ENCODE measurements at places on chromosomes 7 and 10.

- DNase-seq, result no peak
Measured at GRCh38 chr7:11726794-11727155, 105.2 kb downstream of the THSD7A start.

GRCh38 chr10:50373821-50374501 lies 122.6 kb upstream of the ASAH2 start:
- no peak for DNase-seq

DNA sequence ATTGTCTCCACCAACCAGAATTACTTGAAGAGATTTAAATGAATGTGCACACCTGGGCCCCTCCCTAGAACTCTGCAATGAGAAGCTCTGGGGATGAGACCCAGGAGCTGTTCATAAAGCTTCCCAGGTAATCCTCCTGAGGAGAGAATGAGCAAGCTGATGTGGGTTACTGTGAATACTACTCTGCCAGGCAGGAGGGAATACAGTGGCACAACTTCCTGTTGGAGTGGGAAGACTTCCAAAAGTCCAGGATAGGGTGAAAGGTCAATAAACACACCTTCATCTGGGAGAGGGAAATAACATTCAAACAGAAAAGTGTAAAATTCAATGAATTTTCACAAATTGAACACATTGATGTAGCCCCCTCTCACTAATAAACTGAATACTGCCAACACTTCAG lies 351.4 kb downstream of the ABCA13 start:
- DNase-seq, result no peak

GRCh38 chr10:986881-987619 lies 1.2 kb upstream of the GTPBP4 start:
- no peak for DNase-seq

DNA sequence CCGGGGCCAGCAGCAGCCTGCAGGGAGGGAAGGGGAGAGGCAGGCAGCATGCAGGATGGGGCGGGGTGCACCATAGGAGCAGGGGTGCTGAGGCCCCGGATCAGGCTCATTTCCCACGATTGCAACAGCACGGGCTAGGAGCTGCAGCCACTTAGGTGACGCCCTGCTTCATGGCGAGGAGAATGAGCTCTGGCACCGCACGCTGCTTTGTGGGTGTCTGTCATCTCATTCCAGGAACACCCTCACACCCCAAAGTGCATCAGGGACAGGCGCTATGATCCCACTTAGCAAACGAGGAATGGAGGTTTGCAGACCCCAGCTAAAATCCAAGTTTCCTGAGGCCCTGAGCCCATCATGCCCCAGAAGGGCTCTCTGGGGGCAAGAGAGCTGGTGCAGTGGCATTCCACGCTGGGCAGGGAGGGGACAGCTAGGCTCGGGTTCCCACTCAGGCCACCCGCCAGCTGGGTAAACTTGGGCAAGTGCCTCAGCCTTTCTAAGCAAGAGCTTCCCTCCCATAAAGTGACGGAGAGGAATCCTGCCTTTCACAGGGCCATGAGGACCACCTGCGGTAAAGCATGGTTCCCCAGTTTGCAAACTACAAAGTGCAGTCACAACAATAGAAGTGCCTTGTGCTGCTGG lies 9.3 kb downstream of the KCNH2 start:
- DNase-seq, result no peak

GRCh38 chr10:5456563-5456962 lies 42.8 kb downstream of the CALML5 start:
- no peak for DNase-seq

DNA sequence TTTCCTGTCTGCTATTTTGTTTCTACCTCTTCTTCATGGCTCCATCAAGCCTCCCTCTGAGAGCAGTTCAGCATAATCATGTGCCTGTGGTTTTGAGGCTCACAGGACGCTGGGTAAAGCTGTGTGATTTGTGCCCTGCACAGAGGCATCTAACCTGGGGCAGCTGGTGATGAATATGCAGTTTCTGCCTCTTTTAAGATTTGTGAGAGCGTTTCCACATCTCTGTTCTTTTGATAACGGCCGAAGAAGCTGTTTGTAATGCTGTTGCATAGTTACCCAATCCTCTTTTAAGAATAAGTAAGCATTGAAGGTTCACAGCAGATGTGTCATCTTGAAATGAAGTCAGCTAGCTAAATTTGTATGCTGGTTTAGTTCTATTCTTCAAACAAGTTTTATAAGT lies 45.2 kb downstream of the PNLIPRP3 start:
- no peak for DNase-seq

GRCh38 chr7:30070052-30070451 lies 41.8 kb downstream of the PLEKHA8 start:
- DNase-seq, result no peak

DNA sequence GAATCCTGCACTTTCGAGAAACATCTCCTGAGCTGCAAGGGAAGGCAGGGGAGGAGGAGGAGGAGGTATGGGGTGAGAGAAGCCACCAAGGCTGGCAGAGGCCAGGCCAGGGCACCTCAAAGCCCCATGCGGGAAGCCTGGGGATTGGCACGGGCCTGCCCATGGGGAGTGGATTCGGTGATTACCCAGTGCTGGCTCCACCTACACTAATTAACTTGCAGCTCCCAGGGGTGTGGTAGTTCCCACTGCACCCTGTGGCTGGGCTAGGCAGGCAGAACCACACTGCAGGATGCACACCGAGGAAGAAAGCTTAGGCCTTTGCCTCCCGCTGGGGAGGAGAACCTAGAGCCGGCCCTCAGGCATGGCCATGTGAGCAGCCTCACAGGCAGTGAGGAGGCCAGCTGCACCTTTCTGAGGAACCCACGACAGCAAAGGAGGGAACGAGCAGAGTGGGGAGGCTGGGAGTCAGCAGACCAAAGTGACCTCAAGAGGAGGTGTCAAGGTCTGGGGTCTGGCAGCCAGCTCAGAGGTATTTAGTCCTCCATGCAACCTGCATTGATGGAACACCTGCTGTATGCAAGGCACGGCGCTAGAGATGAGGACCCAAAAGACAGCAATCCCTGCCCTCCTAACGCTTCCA lies 27.2 kb downstream of the GRID1 start:
- DNase-seq, result no peak

- no peak for DNase-seq
Measured at GRCh38 chr10:74949843-74950765, 123.7 kb downstream of the KAT6B start.

DNA sequence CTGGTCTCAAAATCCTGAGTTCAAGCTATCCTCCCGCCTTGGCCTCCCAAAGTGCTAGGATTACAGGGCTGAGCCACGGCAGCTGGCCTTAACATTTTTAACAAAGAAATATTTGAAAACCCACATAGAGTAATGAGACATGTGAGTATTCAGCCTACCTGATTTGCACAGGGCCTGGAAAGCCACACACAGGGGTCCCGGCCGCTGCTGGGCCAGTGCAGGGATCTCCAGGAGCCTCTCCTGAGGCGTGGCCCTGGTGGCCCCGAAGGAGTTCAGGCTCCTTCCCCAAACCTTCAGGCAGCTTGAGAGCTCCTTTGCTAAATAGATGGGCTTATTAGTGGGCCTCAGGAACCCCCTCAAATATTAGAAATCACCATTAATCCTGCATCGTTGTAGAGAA lies 18.7 kb downstream of the CNPY1 start:
- DNase-seq, result no peak

- DNase-seq, result no peak
Measured at GRCh38 chr7:102272917-102273748, 13.5 kb upstream of the SH2B2 start.

- DNase-seq, result no peak
Measured at GRCh38 chr10:93567277-93568104, 1.0 kb downstream of the FFAR4 start.

DNA sequence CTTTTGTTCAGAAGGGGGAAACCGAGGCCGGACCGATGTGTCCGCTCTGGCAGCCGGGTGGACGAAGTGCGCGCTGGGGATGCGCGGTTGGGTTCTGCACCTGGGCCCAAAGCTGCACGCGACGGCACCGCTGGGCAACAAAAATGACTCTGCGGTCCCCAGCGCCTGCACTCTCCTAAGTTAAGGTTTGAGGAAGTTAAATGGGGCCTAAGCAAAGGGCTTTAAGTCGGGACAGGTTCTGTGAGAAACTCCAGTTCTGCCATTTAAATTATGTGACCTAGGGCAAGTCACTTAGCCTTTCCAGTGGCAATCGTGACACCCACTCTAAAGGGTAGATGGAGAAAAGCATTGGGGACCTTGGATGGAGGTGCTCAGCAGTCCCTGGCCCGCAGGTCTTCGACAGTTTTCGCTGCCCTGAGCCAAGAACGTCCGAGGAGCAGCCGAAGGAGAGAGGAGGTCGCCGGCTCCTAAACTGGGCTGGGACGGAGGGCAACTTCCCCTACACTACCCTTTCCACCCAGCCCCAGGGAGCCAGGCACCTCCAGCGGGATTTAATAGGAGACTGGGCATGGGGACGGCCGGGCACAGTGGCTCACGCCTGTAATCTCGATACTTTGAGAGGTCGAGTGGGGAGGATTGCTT lies 534 bp upstream of the ACBD5 start:
- DNase-seq, result no peak

GRCh38 chr7:35450456-35451214 lies 196.7 kb upstream of the TBX20 start:
- DNase-seq, result no peak

DNA sequence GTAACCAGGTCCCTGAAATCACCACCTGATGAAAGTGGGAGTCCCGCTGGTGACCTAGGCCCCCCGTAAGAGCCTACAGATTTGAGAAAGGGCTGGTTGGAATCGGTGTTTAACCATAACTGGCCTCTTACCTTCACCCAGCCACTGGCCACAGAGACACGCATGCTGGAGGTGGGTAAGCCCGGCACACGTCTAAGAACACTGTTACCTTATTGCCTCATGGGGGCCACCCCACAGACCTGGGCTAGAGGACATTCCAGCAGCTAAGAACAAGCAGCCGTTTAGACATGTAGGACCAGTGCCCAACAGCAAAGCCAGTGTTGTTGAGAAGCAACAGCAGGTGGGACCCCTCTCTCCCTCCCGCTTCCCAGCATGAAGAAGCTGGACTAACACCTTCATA lies 2.5 kb upstream of the GDF2 start:
- DNase-seq, result no peak

DNA sequence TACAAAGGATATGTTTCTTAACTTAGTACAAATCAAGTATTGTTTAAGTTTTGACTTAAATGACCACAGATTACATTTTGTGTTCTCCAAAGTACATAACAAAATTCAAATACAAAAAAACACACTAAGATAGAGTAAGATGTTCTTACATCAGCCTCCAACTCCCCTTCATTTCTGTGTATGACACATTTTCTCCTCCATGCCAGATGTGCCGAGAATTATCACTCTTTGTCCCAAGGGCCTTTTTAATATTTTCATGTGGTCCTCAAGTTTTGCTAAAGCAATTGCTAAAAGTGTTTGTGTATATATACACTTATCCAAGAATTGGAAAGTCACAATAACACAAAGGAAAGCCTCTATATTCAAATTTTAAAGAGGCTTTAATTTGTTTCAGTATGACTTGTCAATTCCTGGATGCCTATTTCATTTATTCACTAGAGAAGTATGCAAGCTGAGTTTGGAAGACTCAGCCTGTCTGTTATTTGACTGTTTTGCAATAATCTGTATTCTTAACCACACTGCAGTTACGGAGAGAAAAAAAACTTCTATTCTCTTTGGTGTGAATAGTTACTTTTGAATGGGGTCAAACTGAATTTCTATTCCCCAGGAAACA lies 586.4 kb upstream of the SEMA3D start:
- DNase-seq, result no peak

- no peak for DNase-seq
Measured at GRCh38 chr10:42475168-42476098, 162.9 kb downstream of the ZNF33B start.

DNA sequence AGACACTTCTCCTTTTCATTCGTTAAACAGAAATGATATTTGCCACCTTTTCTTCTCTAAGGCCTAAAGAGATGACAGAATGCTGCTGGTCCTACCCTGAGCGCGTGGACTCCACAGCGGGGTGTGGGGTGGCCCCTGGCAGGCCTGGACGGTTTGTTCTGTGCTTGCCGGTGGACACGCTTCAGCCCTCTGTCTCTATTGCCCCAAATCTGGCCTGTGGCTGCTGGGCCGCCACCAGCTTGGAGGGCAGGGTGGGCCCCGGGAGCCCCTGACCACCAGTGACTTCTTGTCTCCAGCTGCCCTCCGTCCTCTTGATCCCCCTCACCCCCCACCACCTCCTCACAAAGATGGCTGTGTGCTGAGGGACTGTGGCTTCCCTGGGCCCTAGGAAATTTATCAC lies 5.7 kb downstream of the CHST3 start:
- no peak for DNase-seq

DNA sequence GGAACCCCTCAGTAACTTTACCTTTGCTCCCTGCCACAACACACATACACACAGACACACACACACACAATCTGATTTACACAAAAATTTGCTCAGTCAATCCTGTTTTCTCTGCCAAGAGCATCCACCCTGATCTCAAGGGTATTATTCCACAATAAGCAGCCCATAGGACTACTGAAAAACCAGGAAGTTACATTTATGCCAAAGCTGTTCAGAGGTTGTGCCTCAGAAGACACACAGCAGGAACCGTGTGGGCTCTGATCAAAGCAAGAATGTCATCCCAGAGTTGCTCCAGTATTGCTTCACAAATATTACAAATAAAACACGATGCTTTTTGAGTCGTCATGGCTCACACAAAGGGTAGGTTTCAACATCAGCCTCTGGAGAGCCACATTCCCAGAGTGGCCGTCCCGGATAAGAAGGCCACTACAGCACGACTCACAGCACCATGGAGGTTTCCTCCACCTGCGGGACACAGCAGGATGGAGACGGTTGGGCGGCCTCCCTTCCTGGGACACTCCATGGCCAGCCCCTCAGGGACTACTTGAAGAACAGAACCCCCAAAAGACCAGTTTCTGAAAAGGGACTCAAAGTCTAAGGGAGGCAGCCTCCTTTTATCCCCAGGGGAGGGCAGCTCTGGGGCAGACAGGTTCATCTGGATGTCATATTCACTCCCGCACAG lies 1.6 kb downstream of the AIFM2 start:
- DNase-seq, result no peak

All from stimulated activated CD8-positive, alpha-beta memory T cell treated with anti-CD3 and anti-CD28 coated beads, Interleukin-2, amount 100 ng/mL, for 1 hour (primary cell).